Stimulated activated naive CD8-positive, alpha-beta T cell treated with anti-CD3 and anti-CD28 coated beads, Interleukin-15, Interleukin-2, amounts not matched to agents 100 U/mL and 50 U/mL, for 24 hours (primary cell): ENCODE measurements at places on chromosomes 2 and 18.
A peak's percentile ranks its signal among the peaks of the same experiment; 100 is the strongest.

DNA sequence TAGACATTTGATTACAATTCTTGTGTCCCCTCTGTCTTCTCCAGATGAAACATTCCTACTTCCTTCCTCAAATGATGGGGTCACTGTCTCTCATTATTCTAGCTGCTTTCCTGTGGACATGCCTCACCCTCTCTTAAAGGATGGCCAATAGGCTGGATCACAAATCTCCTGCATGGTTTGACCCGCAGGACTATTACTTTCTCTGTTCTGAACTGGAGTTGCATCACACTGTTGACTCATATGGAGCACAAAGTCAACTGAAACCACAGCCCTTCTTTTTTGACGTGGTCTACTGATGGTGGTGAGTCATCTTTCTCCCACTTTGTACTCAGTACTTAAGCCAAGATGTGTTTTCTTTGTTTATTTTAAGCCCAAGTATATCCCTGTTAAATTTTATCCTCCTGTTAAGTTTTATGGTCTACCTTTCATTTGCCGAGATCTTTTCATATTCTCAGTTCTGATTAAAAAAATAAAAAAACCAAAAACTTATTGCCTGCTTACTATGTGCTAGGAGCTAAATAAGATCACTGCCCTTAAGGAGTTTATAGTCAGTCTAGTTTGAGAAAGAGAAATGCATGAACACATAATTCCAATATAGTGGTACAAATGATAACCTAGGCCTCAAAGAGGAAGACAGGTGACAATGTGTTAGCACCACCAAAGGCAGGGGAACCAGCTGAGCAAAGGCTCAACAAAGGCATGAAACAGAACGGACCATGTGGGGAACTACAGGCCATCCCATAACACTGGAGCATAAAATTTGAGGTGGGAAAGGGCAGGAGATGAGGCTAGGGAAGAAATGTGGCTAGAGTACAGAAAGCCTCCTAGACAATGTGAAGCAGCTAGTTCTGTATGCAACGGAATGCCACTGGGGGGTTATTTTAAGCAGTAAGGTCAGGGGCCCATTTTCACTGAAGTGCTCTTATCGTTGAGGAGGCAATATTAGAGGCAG, 67.6 kb upstream of the ZFP36L2 start:
- DNase-seq: peak; percentile 36

DNA sequence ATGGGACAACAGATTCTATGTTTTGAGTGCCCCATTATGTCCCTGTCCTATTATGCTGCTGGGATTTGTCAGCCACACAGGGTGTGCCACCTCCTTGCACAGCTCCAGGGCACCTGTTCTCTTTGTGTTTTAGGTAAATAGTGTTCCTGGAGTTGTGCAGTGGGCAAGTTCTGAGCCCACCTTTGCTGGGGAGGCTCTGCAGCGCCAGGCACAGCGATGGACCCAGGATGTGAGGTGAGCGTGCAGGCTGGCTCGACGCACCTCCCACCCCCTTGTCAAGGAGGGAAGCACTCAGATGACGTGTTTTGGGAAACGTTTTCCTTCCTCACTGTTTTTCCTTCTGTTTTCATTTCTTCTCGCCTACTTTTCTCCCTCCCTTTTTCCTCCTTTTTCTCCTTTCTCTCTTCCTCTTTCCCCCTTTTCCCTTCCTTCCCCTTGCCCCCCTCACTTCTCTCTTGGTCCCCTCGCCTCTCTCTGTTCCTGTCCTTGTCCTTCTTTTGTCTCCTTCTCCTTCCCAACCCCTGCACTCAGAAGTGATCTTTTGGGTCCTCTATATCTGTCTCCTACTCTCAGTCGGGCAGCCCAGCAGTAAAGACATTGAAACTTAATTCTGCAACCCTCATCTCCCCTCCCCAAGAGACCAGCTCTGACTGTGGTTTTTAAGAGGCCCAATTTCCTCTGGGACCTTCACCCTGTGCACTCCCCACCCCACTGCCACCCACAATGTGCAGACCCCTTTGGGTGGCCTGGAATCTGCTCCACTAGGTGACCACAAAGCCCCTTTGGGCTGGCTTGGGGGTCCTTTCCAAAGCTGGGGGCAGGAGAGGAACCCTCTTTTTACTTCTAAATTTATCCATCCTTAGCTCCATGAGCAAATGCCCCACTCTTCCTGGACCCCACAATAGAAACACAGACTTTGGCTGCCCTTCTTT, 104.0 kb downstream of the MCFD2 start:
- no peak for DNase-seq

DNA sequence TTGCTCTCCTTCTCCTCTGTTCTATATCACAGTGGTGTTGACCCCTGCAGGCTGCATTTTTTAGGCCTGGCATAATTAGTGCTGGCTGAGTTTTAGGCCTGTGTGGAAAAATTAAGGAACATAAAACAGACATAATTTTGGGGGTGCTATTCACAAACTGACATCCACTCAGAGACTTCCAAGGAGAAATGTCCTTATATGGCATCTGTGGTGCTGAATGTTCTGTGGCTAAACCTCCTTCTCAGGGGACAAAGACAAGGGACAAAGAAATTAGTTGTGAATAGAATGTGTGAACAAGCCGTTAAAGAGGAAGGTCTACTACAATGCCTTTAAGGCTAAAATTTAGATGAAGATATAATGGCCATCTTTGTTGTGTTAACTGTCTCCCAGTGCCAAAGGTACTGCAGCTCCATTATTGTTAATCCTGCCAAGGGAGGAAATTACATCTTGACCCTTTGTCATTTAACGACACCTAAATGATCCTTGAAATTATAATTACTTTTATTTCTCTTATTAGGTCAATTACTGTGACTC, 870.0 kb upstream of the CHAC2 start:
- DNase-seq: no peak

GRCh38 chr2:205495819-205496218, 186.5 kb upstream of the NRP2 start:
- no peak for DNase-seq

GRCh38 chr2:8622199-8622911, 59.5 kb upstream of the ID2 start:
- DNase-seq: no peak

- DNase-seq: no peak
These were observed 286.3 kb upstream of the FN1 start for GRCh38 chr2:215722125-215722524.

GRCh38 chr18:3260995-3261372, 949 bp upstream of the MYL12B start:
- no peak for DNase-seq

DNA sequence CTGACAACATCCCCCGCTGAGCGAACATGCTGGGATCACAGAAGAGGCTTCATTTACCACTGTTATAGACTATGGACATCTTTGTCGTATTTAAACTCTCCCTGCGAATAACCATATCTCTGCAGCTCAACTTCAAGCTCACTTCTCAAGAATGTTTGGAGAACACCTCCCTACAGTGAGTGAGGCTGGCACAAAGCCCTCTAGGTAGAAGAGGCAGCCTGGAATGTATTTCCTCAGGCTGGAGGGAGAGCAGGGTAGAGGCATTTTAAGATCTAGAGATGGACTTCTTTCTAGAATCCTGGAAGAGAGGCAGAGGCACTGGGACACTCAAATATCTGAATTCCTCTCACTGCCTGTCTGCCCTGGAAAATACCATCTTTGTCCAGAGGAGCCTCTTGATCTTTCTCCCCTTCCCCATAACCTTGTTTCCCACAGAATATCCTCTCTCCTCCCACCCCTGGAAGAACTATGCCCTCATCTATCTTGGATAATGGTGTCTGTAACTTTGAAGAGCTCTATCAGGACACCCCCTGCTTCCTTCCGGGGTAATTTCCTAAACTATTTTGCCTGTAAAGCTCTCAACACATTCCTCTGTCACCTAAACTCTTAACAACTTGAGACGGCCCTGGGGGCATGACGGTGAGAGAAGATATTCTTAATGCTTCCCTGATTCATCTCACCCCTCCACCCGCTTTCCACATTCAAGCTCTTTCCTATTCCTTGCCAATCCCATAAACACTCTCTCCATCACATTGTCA, 2.4 kb upstream of the ANTXR1 start:
- no peak for DNase-seq
